ENCODE measurements at places on chromosomes 5 and 9.
A peak's percentile ranks its signal among the peaks of the same experiment; 100 is the strongest.

DNA sequence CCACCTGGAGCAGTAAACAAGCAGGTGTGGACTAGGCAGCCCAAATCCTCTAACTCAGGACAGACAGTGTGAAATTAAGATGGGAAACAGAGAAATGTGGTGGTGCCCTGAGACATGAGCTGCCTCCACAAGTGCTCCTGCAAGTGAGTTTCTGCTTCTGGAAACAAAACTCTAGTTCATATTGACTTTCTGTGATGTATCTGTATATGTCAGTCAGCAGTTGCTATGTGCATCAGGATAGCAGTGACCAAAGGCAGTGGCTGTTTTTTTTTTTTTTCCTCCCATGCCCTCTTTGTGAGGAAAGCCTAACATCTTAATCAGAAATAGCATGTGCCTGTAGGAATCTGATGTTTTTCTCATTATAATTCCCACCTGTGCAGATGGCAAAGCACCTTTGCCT lies 318.4 kb upstream of the SEMA6A start:
- no peak for DNase-seq

- no peak for DNase-seq
These were observed 258.4 kb upstream of the TAS2R1 start for GRCh38 chr5:9888501-9888901.

- DNase-seq = no peak
These were observed 15.3 kb upstream of the FAM120A start for GRCh38 chr9:93436218-93436617.

- no peak for DNase-seq
These were observed 33.6 kb downstream of the TLR4 start for GRCh38 chr9:117737721-117738226.

DNA sequence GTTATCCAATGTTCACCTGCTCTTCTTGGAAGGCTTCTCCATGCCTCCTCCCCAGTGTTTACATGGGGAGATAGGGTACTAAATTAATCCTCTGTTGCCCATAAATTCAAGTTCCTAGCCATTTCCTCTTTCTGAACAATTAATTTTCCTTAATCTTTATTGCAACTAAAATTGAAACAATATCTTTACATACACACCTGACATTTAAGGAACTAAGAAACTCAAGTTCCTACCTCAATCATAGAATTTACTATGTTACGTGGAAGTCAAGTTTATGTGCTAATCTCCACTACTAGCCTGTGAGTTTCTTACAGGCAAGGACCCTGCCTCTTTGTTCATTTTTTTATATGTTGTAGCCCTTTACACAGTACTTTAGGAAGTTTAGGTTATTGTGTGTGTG lies 10.1 kb upstream of the ADRB2 start:
- DNase-seq = no peak

DNA sequence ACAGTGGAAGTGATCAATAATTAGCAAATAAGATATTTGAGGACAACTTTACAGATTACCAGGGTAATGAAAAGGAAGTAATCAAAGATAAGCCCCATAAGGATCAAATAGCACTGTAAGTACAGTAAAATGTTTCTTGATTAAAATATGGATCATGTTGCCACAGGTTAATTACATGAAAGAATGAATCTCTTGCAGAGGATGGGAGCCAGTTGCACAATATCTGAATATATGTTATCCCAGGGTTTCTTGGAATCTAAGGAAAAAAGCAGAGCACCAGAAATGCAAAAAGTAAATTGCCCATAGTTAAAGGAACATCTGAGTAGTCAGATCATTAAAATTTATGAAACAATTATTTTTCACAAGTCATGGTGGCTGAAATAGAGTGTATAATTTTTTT lies 13.8 kb upstream of the SRP19 start:
- DNase-seq = no peak

- peak; percentile 2 for DNase-seq
These were observed 54.7 kb downstream of the BARX1 start for GRCh38 chr9:93900436-93900819.

GRCh38 chr5:56088967-56089829 lies 94.4 kb upstream of the IL6ST start:
- no peak for DNase-seq

GRCh38 chr9:134686896-134687295 lies 45.3 kb downstream of the COL5A1 start:
- no peak for DNase-seq

- DNase-seq = no peak
These were observed 12.3 kb downstream of the PDLIM4 start for GRCh38 chr5:132269635-132270334.

DNA sequence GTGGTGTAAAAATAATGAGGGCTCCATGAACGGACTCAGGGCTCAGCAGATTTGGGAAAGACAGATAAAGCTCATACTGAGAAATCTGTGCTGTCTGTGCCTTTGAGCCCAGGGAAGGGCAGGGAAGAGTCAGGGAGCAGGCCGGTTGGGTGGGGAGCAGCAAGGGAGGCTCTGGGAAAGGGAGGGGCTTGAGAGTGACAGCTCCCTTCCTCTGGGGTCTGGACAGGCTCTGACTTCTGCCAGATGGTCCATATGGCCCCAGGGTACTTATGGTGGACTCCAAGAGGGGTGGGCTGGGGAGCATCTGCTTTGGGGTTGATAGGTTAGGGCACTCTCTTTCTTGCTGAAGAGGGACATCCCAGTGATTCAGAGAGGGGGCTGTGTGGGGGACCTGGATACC lies 2.1 kb downstream of the NPR2 start:
- DNase-seq = no peak

GRCh38 chr9:133821601-133822429 lies 83.7 kb upstream of the SARDH start:
- no peak for DNase-seq

GRCh38 chr9:128091571-128091970 lies 23.5 kb downstream of the SLC25A25 start:
- no peak for DNase-seq

GRCh38 chr9:125674981-125675973 lies 31.7 kb downstream of the MAPKAP1 start:
- no peak for DNase-seq
